ENCODE measurements at places on chromosomes 4 and X.
A peak's percentile ranks its signal among the peaks of the same experiment; 100 is the strongest.

GRCh38 chrX:119156241-119156640 is 28.6 kb upstream of the KIAA1210 start:
- no peak for DNase-seq

- DNase-seq = peak; percentile 23
These were observed 3.1 kb upstream of the SFRP2 start for GRCh38 chr4:153791746-153792617.

DNA sequence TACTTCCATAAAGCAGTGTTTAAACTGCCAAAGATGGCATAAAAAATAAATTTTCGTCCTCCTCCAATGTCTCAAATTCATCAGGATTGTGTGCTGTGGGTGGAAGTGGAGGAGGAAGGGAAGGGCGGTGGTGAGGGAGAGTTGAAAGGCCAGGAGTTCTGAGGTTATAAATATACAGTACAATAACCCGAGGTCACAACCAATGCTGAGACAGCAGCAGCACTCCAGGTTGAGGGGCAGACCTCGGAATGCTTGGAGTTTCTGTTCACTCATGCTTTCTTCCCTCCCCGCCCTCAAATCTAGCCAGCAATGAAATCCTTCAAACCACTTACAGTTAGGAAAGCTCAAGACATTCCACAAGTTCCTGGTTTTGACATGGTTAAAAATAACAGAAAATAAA is 134.0 kb upstream of the SMAD1 start:
- no peak for DNase-seq

DNA sequence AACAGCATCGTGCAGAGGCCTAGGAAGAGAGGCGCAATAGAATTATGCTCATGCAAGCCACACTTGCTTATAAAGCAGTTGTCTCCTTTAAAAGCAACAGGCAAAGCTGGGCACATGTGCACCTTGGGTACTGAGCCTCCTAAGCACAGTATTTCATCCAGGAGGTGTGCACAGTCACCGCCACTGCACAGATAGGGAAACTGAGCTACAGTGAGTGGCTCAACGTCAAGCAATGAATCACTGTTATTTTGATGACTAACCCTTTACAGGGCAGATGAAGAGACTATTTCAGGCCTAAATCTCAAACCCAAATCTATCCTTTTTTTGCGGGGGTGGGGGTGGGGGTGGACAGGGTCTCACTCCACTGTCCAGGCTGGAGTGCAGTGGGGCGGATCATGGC is 42.3 kb downstream of the BCOR start:
- no peak for DNase-seq

DNA sequence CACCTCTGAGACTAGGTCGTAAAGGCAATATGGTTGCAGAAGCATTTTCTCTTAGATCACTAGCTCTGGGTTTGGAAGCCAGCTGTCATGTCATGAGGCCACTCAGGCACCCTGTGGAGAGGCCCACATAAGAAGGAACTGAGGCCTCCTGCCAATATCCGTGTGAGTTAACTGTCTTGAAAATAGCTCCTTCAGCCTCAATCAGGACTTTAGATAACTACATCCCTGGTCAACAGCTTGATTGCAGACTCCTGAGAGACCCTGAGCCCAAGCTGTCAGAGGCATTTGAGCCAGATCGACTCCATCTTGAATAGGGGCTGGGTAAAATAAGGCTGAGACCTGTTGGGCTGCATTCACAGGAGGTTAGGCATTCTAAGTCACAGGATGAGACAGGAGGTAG is 15.1 kb upstream of the REPS2 start:
- DNase-seq = no peak

DNA sequence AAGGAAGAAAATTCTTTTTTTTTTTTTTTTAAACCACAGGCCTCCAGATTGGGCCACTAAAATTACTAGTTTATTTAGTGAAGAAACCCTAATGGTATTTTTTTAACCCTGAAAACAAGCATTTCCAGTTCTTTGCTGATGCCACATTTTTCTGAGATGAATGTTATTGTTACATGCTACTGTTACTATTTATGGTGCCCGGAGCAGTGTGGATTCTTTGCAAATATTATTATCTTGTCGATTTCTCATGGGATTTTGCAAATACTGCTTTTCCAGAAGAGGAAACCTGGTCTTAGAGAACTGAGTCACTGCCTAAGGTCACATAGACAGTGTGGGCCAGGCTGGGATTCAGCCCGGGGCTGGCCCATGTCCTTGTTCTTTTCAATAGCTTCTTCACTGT is 8.7 kb upstream of the ALAS2 start:
- DNase-seq = no peak

DNA sequence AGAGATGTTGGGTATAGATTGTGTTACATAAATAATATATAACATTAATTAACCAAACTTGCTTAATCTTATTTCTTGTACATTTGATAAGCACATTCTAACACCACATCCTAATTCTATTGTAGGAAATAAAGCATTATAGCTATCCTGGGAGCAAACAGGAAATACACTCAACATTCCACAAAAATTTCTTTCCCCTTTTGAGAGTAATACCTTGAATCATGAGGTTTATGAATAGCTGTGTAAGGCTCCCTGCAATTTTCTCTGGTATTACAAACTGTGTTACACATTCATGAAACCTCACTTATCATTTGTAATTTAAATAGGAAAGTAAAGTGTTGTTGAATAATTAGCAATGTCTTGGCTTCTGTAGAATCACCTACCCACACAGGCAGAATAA is 95.1 kb downstream of the TMEM47 start:
- DNase-seq = no peak

DNA sequence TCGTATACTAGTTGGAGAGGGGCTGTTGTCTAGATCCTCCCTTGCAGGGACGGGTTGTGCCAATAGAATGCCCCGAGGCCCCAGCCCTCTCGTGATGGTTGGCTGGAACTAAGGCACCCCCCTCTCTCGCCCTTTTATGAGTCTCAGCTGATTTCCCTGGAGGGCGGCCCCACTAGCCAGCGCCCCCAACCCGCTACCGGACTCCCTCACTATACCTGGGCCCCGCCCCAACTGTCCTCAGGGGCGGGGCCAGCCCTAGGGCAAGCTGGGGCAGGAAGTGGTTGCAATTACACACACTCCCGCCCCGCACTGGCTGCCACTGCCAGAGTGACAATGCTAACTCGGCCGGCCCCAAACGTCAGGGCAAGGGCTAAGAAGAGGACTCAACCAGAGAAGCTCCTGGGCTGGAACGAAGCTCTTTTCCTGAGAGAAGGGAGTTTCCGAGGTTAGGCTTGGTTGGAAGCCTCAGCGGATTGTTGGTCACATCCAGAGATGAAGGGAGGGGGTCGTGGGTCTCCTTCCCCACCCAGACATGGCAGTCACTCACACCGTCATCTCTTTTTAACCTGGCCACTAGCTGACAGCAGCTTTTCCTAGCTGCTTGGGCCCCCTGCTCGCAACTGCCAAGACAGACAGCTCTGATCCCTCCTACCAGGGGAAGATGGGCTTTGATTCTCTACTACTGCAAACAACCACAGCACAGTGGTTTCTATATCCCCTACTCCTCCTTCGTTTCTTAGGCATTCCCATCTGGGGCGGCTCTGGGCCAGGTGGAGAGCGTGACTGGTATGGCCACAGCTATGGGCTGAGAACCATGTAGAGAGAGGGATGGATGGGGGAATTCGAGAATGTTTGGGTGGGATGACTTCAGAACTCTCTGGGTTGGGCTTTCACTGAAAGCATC is 21.0 kb upstream of the BCORL1 start:
- DNase-seq = peak; percentile 73

DNA sequence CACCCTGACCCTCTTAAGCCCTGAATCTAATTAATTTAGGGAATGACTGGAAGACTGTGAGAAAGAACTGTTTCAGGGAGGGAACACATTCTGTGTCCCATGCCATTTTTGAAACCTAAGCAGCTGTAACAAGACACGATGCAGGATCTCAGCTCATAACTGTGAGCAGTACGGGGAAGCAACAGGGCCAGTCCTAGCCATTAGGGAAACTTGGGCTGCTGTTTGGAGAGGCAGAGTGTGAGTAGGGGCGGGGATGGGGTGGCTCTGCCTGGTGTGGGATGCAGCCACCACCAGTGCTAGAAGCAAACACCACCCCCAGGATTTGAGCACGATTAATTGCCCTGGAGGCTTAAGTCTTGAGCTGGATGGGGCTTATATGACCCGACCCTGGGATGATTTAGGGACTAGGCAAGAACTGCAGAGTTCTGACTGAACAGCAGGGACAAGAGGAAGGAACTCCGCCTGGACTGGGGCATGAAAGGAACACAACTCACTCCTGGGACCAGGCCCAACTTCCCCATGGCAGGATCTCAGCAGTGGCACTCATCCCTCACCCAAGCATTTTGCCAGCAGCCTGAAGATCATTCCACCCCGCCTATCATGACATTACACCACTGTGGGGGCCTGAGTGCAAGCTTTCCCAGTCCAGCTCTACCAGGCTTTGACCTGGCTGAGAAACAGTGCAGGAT is 43.1 kb downstream of the ATRX start:
- no peak for DNase-seq

DNA sequence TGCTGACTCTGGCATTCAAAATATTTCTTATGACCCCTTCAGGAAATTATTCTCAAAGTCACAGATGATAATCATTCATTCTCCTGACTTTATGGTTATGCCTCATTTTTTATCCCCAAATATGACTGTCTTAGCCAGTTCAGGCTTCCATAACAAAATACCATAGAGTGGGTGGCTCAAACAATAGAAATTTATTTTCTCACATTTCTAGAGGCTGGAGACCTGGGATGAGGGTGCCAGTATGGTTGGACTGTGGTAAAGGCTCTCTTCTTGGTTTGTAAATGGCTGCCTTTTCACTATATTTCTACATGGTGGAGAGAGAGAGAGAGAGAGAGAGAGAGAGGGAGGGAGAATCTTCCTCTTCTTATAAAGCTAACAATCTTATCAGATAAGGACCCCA is 20.5 kb downstream of the FRMD7 start:
- no peak for DNase-seq

DNA sequence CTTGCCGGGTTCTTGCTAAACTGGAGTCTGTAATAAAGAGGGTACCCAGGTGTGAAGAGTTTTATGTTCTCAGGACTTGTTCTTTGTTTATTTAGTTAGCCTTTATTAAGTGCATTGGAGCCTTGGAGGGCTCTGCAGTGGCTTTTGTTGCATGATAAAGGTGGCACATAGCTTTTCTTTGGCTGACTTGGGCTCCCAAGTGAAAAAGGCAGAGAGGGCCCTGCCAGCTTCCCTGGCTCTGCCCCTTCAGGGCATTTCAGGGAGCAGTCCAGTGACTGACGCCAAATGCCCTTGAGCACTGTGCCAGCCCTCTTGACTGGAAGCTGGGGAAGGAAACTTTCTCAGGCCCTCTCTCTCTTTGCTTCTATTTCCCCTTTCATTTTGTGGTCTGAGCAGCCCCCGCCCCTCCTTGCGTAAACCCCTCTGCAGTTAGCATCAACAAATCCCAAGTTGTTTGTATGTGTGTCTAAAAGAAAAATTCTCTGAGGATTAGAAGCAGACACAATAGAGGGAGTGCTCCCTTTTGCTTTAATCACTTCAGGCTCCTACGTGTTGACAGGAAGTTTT is 152.2 kb downstream of the NHS start:
- no peak for DNase-seq

DNA sequence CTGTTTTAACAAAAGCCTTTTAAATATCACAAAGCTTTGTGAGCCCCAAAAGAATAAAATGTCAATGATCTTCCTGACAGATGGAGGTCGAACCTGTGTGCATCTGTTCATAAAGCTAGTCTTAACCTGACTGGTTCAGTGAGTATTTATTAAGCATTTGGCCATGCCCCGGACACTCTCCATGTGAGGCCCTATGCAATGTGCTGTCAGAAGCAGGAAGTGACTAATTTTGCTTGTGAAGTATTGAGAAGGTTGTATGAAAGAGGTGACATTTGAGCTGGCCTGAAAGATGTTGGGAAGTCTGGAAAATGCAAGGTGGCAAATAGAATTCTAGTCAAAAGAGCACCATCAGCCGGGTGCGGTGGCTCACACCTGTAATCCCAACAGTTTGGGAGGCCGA is 171.4 kb downstream of the MSL3 start:
- DNase-seq = no peak

DNA sequence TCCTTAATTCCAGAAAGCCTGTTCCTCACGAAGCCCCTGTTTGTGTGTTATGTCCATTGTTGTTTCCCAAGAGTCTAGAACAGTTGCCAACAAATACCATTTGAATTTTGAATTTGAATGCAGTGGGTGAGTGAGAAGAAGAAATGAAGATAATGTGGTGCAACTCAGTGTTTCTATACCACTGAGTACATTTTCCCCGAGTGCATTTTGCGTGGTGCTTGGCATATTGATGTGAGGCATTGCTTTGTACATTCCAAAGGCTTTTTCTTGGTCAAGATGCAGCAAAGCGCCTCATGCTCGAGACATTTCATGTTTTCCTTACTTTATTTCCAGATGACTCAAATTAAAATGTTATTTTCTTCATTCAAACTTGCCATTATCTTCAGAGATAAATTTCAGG is 253.1 kb upstream of the RPS6KA3 start:
- DNase-seq = no peak

- DNase-seq = peak; percentile 26
These were observed 69.2 kb downstream of the BLTP1 start for GRCh38 chr4:122221322-122221721.

- no peak for DNase-seq
These were observed 259.3 kb upstream of the MAGEB18 start for GRCh38 chrX:25878806-25879205.

- DNase-seq = no peak
These were observed 132.4 kb downstream of the CORIN start for GRCh38 chr4:47705326-47705981.

DNA sequence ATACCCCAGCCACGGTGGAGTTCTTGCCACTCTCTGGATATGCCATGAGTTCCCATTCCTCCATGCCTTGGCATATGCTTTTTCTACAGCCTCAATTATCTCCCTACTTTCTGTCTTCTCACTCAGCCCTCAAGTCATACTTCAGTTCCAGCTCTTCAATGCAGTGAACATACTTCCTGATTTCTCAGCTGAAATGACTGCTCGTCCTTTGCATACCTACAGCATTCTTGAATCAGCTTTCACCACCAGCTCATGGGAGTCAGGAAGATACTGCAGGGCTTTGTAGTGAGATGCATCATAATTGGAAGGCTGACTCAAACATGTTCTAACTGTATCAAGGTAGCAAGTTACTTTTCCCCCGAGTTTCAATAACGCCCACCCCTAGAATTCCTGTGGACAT is 118.4 kb downstream of the APBB2 start:
- no peak for DNase-seq

DNA sequence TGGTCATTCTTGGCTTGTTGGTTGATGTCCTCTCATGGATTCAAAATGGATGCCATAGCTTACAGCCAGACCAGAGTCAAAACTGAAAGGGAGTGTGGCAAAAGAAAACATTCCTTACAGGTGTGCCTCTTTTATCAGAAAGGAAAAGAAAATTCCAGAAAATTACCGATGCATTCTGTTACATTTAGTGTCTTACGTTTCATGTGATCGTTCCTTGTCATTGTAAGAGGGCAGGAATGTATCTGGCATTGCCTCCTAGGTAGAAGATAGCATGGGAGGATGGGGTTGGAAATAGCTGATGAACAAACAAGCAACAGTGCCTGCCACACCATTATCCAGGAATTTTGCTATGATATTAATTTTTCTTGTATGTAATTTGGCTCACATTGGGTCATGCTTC is 13.1 kb downstream of the GRXCR1 start:
- DNase-seq = no peak

GRCh38 chr4:156609421-156609820 is 362.2 kb downstream of the PDGFC start:
- DNase-seq = no peak

Data from CD4-positive, alpha-beta T cell treated with Interleukin-10 for 1 hour (primary cell).